Left ventricle myocardium inferior (tissue), 1 donor: ENCODE measurements at places on chromosomes 13 and 19. TPM values are rescaled to one million over a fixed set of nuclear protein-coding genes. Genes with fewer than 3 reads are reported as not detected.
A peak's percentile ranks its signal among the peaks of the same experiment; 100 is the strongest.

DNA sequence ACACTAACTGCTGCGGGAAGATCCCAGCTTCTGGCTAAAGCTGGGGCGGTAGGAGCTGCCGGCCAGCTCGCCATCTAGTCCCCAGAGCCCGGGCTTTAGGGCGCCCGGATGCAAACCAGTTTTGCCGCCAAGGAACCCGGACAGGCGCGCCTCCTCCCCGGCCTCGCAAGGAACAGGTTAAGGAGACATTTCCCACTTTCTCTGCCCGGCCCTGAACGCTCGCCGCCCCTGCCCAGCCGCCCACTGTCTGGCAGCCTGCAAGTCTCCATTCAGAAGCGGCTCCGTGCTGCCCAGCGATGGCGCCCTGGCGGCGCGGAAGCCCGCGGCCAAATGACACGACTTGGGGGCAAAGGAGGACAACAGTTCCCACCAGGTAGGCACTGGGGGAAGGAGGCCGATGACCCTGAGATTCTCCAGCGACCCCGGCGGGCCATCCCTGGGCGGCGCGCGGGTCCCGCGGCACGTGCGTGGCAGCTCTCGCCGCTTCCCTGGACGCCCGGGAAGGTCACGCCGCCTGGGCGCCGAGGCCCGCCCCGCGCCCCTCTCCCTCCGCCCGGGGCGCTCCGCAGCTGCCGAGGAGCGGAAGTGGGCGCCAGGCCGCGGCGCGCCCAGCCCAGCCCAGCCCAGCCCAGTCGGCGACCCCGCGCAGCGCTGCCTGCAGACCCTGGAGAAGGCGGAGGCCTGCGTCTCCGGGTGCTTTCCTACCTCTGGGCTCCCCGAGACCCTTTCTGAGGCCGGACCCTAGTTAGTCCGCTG lies 42.2 kb upstream of the HNRNPA1L2 start:
- DNase-seq = peak; percentile 42
- H3K4me3 ChIP-seq = peak overlapping the region; percentile 83
- H3K27ac ChIP-seq = peak overlapping the region; percentile 89
- H3K36me3 ChIP-seq = no peaks in the 10 kb centered on the region
- H3K27me3 ChIP-seq = no peaks in the 10 kb centered on the region
- peaks cover 18% of the 10 kb centered on the region for H3K4me1 ChIP-seq

GRCh38 chr13:113761136-113761535 lies 2.1 kb downstream of the TMEM255B start:
- no peak overlapping the region for H3K4me3 ChIP-seq
- H3K4me1 ChIP-seq = peaks cover 22% of the 10 kb centered on the region
- no peak overlapping the region for H3K27ac ChIP-seq

DNA sequence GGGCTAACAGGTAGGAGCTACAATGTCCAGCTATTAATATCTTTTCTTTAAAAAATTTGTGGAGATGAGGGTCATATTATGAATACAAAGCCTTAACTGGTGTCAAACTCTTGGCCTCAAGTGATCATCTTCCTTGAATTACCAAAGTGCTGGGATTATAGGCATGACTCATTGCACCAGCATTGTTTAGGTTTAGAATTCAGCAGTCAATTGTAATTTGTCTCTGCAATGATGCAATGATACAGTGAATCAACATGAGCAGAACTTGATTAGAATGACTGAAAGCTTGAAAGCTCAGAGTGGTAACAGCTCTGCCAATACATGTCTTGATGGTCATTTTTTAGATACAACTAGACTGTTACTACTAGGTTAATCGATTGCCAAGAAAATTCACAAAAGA lies 752.8 kb upstream of the MIR17HG start:
- no peak overlapping the region for H3K27ac ChIP-seq
- no peak overlapping the region for H3K4me3 ChIP-seq
- H3K27me3 ChIP-seq = no peaks in the 10 kb centered on the region

- H3K27me3 ChIP-seq = no peaks in the 10 kb centered on the region
- DNase-seq = no peak
- H3K4me1 ChIP-seq = peaks cover 80% of the 10 kb centered on the region
- H3K4me3 ChIP-seq = no peak overlapping the region
- H3K36me3 ChIP-seq = peaks cover 87% of the 10 kb centered on the region
Observed at GRCh38 chr19:8475005-8475404, 27.4 kb downstream of the PRAM1 start.

The ATXN8OS gene
- not detected for total RNA-seq

DNA sequence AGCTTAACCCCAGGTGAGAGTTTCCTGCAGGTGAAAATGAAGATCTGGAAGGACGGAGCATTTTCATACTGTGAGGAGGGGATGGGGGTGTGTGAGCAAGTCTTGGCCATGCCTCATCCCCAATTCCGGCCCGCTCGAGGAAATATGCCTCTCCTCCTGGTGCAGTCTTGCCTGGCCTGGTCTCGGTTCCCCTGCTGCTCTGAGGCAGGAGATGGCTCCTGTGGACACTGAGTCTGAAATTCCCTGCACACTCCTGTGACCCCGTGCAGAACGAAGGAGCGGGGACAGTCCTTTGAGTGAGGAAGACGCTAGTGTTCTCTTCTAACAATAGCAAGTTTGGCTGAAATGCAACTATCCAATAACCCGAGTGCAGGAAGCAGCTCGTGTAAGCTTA lies 329 bp upstream of the ZNF439 start:
- H3K36me3 ChIP-seq = no peaks in the 10 kb centered on the region
- H3K27ac ChIP-seq = peak overlapping the region; percentile 71
- peak overlapping the region; percentile 81 for H3K4me3 ChIP-seq
- DNase-seq = no peak

The DMKN gene
- total RNA-seq = 7.9 TPM

GRCh38 chr19:10279737-10280442 lies 6.9 kb upstream of the ICAM4 start:
- peaks cover 42% of the 10 kb centered on the region for H3K36me3 ChIP-seq
- H3K4me1 ChIP-seq = peaks cover 1% of the 10 kb centered on the region
- no peak overlapping the region for H3K27ac ChIP-seq
- no peaks in the 10 kb centered on the region for H3K27me3 ChIP-seq

DNA sequence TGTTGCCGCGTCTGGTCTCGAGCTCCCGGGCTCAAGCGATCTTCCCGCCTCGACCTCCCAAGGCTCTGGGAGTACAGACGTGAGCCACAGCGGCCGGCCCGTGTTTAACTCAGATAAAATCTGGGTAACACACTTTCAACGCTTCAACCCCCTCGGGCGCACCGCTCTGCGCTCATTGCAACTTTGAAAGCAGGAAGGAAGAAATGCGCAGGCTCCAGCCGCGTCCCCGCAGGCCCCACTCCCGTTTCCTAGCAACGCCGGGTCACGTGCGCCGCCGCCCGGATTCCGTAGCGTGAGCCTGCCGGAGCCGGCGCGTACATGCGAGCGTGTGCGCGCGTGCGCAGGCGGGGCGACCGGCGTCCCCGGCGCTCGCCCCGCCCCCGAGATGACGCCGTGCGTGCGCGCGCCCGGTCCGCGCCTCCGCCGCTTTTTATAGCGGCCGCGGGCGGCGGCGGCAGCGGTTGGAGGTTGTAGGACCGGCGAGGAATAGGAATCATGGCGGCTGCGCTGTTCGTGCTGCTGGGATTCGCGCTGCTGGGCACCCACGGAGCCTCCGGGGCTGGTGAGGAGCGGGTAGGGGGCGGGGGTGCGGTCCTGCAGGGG lies at the start of gene BSG:
Gene BSG (plus strand): TSS at position 457 of the 603 bp plus-strand sequence. CDS start 39 bp downstream, at position 496.
- peak within 1 kb of the TSS; percentile 100 for H3K4me3 ChIP-seq
- H3K27me3 ChIP-seq = no peaks in the 10 kb centered on the region
- no peaks in the 10 kb centered on the region for H3K36me3 ChIP-seq
- DNase-seq = peak; percentile 98

DNA sequence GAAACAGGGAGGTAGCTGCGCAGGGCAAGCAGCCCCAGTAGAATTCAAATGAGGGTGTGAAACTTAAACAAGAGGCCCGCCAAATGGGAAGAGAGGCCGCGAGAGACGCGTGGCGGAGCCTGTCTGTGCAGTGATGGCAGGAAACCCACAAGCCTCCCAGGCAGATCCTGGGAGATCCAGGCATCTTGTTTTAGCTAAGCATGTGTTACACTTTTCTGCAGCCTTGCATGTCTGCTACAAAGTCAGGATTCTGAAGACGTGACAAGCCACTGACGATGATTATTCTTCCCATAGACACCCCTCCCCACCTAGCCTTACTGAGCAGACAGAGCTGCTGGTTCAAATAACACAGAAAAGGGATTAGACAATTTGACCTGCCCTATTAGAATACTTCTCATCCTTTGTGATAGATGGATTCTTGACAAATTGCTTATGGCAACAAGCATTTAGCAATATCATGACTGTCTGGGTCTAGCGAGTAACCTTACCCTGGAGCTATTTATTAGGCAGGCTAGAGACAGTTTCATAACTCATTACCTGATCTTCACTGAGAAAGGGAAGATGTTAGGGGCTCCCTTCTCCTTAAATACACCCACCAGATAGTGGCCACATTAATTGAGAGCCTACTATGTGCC lies 185.2 kb upstream of the IRS2 start:
- DNase-seq = peak; percentile 42
- H3K4me3 ChIP-seq = no peak overlapping the region
- H3K27me3 ChIP-seq = no peaks in the 10 kb centered on the region
- H3K27ac ChIP-seq = peak overlapping the region; percentile 37
- no peaks in the 10 kb centered on the region for H3K36me3 ChIP-seq
- H3K4me1 ChIP-seq = peaks cover 14% of the 10 kb centered on the region

The INSL3 gene
- total RNA-seq = not detected

DNA sequence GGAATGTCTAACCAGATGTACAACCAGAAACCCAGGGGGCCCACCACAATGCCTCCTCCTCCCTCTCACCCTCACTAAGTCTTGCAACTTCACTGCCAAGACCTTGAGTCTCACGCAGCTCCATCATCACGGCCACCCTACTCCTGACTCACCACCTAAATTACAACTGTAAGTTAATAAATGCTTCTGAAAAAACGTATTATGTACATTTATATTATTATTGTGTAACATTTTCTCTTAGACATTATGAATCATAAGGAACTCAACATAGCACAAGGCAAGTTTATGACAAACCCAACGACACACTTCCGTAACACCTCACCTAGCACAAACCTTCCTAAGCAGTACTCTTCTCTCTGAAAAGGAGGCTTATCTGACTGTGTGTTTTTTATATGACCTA lies 20.7 kb downstream of the MIPEP start:
- H3K36me3 ChIP-seq = peaks cover 21% of the 10 kb centered on the region
- H3K27ac ChIP-seq = no peak overlapping the region
- DNase-seq = no peak
- H3K4me3 ChIP-seq = no peak overlapping the region
- H3K4me1 ChIP-seq = no peaks in the 10 kb centered on the region

DNA sequence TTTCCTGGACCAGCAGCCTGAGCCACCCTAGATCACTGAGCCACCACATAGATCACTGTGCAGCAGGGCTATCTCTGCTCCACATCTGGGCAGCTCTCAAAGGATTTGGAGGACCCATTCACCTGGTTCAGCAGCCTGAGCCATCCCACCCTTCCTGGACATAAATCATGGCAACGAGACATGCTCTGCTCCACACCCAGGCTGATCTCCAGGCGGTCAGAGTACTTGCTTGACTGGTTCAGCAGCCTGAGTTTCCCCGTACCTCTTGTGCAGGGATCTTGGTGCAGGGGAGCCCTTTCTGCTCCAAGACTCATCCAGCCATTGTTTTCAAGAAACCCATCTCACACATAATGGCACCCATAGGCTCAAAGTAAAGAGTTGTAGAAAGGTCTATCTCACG lies 195.3 kb downstream of the LIG4 start:
- no peaks in the 10 kb centered on the region for H3K4me1 ChIP-seq
- no peaks in the 10 kb centered on the region for H3K27me3 ChIP-seq
- H3K36me3 ChIP-seq = no peaks in the 10 kb centered on the region
- H3K27ac ChIP-seq = no peak overlapping the region
